ENCODE measurements at places on chromosomes 5 and 9. TPM values are rescaled to one million over a fixed set of nuclear protein-coding genes. Genes with fewer than 3 reads are reported as not detected.

DNA sequence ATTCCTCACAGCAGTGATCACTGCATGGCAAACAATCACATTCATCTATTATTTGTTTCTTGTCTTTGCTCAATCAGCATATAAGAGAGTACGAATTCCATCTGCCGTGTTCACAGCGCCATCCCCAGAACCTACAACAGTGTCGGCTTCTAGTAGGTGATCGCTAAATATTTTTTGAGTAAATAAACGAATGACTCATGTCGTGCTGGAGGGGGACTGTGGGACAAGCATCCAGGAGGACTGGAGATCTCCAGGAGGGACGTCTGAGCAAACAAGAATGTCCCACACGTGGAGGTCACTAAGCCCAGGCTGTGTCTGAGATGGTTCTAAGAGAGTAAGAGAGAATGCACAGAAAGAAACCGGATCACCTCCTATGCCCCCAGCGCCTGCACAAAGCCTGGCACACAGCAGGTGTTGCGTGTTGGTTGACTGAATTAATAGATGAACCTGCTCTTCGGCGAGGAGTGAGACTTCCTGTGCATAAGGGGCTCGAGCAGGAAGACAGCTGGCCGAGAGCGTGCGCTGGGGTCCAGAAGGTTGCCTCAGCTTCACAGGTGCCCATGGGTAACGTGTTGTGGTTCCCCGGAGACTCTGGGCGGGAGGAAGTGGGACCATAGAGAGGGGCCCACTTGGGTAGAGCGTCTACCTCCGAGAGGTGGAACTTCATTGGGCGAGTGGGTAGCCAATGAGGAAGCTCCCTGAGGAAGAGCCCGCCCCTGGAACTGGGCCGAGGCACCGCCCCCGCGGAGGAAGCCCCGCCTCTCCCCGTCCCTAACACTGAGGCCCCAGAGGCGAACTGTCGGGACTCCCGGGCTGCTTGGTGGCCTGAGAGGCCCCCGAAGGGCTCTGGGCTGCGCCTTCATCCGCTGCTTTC lies 193.0 kb downstream of the MELK start:
- no peak for DNase-seq

GRCh38 chr9:109355564-109356297 lies 34.9 kb upstream of the EPB41L4B start:
- no peak for DNase-seq

GRCh38 chr5:1463326-1464095 lies 18.3 kb upstream of the SLC6A3 start:
- DNase-seq = no peak

DNA sequence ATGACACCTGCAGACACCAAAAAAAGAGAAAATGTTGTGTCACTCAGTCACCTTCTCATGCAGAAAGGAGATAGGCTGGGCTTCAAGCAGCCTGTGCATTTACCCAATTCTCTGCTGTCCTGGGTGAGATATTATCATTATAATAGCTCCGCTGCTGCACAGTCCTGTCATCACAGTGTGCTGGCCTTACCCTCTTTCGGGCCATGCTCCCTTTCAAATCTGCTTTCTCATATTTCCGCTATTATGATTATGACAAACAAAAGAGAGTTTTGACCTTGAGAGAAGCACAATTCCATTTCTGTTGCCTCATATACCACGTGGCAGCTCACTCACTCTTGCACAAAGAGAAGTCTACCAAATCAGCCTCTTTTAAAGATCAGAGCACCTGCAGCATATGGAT lies 1350.1 kb upstream of the ACO1 start:
- DNase-seq = no peak

DNA sequence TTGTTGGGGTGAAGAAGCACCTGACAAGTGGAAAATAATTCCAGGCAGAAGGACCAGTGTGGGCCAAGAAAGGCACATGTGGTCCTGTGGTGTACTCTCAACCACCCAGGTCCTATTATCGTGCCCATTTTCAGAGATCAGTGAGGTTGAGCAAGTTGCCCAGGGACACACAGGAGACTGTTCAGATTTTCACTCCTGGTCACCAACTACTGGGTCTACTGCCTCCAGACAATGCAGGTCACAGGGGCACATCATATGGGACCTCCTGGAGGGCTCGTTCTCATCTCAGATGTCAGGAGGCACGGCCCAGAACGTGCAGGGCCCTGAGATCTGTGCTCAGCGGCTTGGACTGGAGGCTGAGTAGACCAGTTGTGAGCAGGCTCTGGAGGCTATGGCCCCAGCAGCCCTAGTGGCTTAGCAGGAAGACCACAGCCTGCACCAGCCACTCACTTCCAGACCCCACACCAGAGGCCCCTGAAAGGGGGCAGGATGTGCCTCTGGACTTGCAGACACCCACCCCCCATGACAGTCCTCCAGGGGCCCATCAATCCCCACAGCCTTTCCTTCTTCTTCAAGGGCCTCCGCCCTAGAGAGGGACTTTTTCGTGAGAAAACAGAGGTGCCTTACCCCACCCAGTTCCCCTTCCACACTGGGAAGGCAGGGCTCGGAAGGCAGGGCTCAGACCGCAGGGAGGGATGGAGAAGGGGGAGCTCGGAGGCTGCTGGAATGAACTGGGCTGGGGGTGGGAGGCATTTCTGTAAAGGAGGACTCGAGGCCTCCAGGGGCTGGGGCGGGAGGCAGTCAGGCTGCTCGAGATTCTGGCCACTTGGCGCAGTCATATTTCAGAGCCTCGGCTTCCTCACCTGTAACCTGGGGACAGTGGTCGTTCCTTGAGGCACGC lies 82.7 kb upstream of the NEURL1B start:
- DNase-seq = no peak

DNA sequence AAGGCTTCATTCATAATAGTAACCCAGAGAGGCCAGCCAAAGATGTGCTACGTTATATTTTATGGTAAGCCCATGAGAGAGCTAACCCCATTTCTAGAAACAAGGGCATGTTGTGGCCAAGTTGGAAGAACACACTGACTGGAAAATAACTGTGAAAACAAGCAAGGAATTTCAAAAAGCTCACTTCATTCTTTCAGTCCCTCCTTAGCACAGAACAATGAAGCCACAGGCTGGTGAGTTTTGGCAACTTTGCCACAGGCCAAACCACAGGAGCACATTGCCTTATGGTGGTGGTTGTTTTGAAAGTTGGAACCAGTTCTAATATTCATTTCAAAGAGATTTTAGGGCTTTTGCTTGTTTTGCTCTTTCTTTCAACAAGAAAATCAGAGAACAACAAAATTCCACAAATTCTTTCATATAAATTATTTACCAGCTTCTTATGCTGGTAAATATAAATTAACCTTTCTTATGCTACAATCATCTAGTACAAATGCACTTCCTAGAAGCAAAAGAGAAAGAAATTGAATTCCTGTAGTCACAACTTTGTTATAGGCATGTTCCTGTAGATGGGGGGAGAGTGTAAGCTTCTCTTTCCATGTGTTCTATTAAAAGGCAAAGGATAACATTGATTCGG lies 225.4 kb upstream of the RFX3 start:
- DNase-seq = no peak

- DNase-seq = no peak
These were observed 130.3 kb upstream of the MTAP start for GRCh38 chr9:21672140-21672539.

DNA sequence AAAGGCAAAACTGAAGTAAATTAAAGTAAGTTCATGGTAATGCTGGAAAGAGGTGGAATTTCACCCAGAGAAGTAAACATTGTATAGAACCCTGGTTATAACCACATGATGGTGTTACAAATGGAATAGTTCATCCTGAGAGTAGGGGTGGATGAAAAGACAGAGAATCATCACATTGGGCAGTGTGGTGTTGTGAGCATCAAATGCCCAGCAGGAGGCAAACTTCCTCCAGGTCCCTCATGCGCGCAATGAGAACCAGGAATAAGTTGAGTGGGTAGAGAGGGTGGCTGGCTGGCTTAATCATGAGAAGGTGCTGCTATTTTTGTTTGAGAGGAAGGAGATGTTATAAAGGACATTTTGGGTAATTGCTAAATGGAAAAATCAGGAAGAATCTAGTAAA lies 163.3 kb upstream of the HMHB1 start:
- DNase-seq = no peak

- DNase-seq = no peak
These were observed 19.9 kb upstream of the SUSD1 start for GRCh38 chr9:112194969-112195431.

GRCh38 chr5:150615141-150615699 lies 25.2 kb upstream of the SYNPO start:
- no peak for DNase-seq

GRCh38 chr5:40616781-40617180 lies 62.9 kb upstream of the PTGER4 start:
- no peak for DNase-seq

GRCh38 chr5:103598997-103599566 lies 36.5 kb upstream of the NUDT12 start:
- DNase-seq = no peak

DNA sequence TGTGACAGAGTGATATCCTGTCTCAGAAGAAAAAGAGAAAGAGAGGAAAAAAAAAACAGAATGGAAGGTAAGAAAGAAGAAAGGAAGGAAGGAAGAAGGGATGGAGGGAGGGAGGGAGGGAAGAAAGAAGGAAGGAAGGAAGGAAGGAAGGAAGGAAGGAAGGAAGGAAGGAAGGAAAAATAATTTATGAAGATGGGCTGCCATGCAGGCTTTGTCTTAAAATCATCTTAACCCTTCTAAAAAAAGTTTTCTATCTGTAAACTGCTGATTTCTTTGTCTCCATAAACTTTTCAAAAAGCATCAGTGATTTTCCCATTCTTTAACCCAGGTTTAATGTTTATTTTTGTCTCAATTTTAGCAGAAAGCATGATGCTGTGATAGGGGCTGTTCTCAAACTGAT lies 1154.1 kb upstream of the CDH6 start:
- no peak for DNase-seq

GRCh38 chr9:110131499-110131898 lies 76.5 kb downstream of the C9orf152 start:
- DNase-seq = no peak

DNA sequence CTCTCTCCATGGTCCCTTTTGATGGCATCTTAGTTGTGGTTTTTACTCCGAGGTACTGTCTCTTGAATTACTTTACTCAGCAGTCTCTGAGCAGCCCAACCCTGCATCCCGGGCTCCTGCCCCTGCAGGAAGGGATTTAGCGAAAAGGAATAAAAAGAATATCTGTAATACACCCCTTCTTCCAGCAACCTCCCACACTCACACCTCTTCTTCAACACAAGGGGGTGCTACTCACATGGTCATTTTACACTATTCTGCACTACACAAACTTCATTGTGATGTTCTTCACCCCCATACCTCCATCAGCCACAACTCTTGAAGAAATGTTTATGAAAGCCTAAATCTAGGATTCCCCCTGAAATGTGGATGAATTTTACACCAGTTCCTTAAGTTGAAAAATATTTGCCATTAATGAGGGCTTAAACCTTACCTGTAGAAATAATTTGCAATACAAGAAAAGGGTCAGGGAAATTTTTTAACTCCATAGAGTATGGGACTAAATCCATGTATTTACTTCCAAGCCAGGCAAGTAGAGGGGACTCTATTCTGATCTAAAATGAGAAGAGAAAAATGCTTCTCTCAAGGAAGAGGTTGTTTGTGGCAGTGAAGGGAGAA lies 26.0 kb downstream of the TPD52L3 start:
- no peak for DNase-seq

DNA sequence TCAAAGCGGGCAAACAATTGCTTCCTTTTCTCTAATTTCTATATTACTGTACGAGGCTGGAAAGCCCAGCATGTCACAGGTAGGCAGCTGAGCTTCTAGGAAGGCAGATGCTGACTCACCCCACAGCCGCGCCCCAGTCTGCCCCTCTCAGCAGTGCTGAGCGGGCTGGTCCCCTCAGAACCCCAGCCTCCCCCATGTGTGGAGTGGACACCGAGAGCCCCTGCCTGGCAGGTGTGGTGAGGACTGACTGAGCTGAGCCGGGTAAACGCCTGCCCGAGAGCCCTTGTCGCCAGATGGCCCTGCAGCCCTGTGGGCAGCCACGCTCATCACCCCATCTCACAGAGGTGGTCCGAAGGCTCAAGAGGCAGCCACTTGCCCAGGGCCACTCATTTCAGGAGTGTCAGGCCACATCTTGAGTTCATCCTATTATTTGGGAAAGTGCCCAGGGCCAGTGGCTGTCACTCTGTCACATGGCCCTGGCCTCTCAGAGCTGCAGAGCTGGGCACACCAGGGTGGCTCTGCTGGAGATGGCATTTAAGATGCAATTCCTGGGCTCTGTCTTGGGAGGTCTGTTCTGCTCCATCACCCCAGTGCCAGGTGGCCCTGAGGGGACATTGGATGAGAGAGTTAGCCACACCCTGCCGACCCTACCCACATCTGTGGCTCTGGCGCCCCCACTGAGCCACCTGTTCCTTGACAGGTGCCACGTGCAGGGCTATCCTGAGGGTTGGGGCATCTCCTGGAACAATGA lies 12.4 kb downstream of the CARD19 start:
- DNase-seq = peak; percentile 2

DNA sequence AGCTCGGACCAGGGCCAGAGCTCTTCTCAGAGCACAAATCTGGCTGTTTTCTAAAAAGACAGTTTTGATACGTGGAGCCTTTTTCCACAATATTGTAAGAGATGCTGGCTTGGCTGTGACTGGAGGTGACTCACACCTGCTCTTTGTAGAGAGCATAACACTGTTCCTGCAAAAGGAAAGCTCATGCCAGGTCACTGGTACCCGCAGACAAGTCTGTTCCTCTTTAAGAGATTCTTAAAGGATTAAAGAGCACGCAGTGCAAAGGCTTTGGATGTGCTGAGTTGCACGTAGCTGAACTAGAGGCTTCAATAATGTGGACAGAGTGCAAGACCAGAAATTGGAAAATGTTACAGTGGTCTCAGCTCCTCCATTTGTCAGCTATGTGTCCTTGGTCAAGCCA lies 19.0 kb downstream of the ACTL7B start:
- DNase-seq = no peak

GRCh38 chr9:135370411-135371375 lies 108.9 kb upstream of the PPP1R26 start:
- no peak for DNase-seq

The NR2F1 gene
- 1.1 TPM for total RNA-seq

The RASGEF1C gene
- total RNA-seq = not detected

The ZBED3 gene
- 4.4 TPM for total RNA-seq

The TDRD7 gene
- total RNA-seq = 13.9 TPM

The ATOSB gene
- 33.6 TPM for total RNA-seq
